Hematopoietic multipotent progenitor cell treated with erythropoietin and hydrocortisone succinate and interleukin-3 and kit ligand, for 6 days (in vitro differentiated cells): ENCODE measurements at places on chromosomes 2 and 18.
A peak's percentile ranks its signal among the peaks of the same experiment; 100 is the strongest.

- DNase-seq: no peak
These were observed 296.6 kb upstream of the CRIM1 start for GRCh38 chr2:36058953-36059352.

DNA sequence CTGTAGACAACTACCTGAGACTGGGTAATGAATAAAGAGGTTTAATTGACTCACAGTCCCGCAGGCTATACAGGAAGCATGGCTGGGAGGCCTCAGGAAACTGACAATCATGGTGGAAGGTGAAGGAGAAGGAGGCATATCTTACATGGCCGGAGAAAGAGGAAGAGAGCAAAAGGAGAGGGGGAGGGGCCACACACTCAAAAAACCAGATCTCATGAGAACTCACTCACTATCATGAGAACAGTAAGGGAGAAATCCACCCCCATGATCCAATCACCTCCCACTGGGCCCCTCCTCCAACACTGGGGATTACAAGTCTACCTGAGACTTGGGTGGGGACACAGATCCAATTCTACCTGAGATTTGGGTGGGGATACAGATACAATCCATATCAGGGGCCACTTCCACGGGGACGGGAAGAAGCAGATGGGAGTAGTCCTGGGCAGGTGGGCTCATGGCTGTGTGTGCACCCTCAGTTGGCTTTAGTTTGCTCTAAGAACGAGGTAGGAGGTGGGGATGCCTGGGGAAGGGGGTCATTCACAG, 9.9 kb downstream of the MAB21L4 start:
- DNase-seq: peak; percentile 33

DNA sequence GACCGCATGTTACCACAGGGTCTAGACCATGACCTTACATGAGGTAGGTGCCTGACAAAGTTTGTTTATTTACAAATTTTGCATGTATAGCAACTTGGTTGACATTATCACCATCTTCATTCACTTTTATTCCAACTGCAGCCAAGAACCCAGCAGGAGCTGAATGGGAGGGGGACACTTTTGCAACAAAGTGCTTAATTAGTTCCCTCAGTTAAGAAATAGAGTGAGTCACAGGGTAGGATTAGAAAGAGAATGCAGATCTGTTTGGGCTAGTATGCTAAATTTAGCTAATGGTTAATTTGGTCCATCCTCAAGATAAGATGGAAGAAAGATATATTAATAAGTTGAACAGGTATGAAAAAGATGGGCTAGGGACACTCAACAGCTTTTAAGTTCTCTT, 678.9 kb downstream of the ARHGAP15 start:
- DNase-seq: no peak

GRCh38 chr2:232973011-232973735, 39.9 kb downstream of the NGEF start:
- no peak for DNase-seq

DNA sequence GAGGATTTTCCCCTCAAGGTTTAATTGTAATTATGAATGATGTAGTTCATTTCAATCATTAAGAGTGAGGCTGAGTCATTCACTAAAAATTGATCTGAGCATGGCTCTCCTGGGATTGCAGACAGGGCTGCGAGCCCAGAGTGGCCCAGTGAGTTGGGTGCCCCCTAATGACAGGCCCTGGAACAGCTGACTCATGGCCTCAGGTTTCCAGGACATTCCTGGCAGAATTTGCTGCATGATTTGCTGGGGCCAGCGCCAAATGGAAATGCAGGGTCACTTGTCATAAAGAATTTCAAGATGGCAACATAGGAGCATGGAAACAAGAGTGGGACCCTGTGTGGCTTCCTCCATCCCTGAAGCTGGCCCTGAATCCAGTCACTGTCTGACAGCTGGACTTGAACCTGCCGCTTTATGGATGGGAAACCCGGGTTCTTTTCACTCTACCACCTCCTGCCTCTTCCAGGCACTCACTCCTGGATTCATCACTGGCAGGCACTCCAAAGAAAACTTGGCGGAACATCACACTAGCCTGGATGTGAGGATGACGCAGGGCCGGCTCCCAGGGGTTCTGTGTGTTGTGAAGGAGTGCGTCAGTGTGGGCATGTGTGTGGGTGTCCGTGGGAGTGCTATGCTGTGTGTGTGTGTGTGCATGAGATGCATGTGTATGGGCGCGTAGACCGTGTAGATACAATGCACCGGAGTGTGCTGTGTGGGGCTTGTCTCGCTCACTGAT, 15.2 kb downstream of the OTOF start:
- peak; percentile 47 for DNase-seq

GRCh38 chr2:105804266-105804665, 59.6 kb downstream of the NCK2 start:
- DNase-seq: no peak

GRCh38 chr18:74265546-74266098, 26.1 kb downstream of the CYB5A start:
- DNase-seq: no peak

- DNase-seq: no peak
These were observed 36.2 kb downstream of the ADNP2 start for GRCh38 chr18:80145196-80145804.

GRCh38 chr18:21194871-21195771, 46.9 kb upstream of the GREB1L start:
- peak; percentile 82 for DNase-seq

- no peak for DNase-seq
These were observed 1.6 kb downstream of the DNAH7 start for GRCh38 chr2:196067088-196067382.

DNA sequence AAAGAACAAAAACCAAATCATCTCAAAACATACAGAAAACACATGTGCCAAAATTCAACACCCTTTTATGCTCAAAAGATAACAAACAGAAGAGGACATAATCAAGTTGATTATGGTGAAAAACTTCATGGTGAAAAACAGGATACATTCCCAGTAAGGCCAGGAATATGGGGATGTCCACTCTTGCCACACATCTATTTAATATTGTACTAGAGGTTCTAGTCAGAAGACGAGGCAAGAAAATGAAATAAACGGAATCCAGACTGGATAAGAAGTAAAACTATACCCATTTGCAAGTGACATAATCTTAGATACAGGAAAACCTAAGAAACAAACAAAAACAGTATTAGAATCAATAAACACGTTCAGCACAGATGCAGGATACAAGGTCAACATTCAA, 40.8 kb downstream of the MAP3K2 start:
- no peak for DNase-seq

- DNase-seq: no peak
These were observed 119.4 kb downstream of the TMEM18 start for GRCh38 chr2:557635-558301.

- DNase-seq: no peak
These were observed 27.5 kb downstream of the MYO7B start for GRCh38 chr2:127562936-127563335.

GRCh38 chr2:74328074-74328473, 15.1 kb downstream of the SLC4A5 start:
- no peak for DNase-seq

DNA sequence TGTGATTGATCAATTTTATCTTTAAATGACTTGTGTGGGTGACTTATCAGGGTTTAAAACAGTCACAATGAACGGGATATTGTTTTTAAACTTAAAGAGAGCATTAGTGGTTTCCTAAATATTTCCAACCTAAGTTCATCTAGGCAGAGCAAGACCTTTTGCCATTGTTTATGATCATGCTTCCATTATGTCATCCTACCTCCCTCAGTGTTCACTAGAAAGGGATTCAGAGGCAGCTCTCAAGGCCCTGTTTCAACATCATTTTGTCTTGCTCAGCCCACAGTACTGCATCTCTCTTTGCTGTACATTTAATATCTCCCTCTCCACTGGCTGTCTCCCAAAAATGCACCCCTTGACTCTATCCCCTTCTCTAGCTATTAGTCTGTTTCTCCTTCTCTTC, 21.5 kb upstream of the PELI1 start:
- DNase-seq: no peak

DNA sequence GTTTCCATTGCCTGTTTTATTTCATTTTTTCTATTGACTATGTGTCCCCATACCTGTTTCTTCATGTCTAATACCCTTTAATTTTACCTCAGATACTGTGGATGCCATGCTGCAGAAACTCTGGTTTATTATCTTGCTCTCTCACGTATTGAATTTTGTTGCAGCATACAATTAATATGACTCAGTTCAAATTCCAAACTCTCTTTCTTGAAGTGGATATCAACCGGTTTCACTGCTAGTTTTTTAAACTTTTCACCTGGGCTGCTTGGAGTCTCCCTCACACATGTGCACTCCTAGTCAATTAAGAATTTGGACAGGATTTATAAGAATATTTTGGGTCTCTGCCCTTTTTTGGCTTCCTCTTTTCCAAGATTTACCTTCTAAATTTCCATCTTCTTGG, 70.6 kb upstream of the CAPN13 start:
- no peak for DNase-seq

DNA sequence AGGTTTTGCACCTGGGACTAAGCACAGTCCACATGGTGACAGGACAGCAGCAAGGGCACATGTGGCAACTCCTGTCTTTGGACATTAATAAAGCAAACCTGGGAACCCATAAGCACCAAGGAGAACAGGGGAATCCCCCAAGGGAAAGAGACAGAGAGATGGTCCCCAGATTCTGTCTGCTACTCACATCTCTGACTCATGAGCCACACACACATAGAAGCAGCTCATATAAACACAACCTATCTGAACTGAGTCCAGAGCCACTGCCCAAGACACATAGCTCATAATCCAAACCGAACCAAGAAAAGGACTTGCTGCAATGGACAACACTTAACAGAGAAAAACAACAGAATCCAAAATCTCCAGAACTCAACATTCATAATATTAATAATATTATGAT, 82.5 kb downstream of the OSBPL1A start:
- no peak for DNase-seq

DNA sequence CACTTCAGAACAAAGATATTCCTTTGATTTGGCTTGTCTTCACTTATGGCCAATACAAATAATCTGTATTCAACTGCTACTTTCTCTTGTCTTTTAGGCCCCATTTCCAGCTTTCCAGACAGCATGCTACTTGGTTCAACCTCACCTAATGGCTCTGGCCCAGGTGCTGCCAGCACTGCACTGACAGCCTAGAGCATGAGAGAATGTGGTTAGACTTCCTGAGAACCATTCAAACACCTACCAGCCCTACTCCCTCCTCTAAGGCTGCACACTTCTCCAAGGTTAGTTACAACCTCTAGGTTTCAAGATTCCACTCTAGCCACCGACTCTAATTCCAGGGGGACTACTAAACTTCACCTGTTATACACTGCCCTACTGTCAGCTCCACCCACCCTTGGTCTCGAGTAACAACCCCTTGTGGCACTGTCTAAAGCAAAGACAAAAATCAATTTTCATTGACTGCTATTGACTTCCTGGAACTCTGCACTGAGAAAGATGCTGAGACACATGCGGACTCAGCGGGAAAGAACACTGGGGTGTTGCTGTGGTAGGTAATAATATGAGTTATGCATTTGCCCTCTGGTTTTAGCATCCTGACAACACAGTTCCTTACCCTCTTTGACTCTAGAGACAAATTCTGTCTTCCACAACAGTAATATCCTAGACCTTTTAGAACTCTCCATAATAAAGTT, 38.2 kb downstream of the PLEKHM3 start:
- DNase-seq: no peak

DNA sequence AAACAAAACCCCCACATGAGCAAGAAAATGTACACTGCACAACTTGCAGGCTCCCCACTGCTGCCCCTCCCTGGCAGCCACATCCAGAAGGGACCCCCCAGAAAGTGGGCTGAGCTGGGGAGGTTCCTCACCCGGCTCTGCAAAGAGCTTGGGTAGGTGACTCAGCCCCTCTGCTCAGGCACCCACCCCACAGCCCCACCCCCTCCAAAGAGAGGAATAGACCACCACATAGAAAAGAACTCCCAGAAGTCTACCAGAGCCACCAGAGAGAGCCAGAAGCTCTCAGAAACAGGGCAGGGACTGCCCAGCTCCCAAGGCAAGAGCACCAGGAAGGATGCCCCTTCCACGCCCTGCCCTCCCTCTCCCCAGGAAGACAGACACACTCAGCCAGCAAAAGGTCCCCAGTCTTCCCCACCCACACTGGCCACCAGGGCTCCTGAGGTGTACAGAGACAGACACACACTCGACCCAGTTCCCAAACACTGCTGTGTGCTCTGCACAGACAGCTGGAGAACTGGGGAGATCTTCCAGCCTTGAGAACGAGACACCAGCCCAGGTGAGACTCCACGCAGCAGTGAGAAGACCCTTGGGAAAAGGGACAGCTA, 28.2 kb downstream of the BIN1 start:
- no peak for DNase-seq

- no peak for DNase-seq
These were observed 1.7 kb upstream of the MSGN1 start for GRCh38 chr2:17814601-17815000.

GRCh38 chr2:821546-821945, 129.1 kb upstream of the SNTG2 start:
- no peak for DNase-seq

- DNase-seq: peak; percentile 75
These were observed 121.0 kb upstream of the XPO1 start for GRCh38 chr2:61658841-61659780.

DNA sequence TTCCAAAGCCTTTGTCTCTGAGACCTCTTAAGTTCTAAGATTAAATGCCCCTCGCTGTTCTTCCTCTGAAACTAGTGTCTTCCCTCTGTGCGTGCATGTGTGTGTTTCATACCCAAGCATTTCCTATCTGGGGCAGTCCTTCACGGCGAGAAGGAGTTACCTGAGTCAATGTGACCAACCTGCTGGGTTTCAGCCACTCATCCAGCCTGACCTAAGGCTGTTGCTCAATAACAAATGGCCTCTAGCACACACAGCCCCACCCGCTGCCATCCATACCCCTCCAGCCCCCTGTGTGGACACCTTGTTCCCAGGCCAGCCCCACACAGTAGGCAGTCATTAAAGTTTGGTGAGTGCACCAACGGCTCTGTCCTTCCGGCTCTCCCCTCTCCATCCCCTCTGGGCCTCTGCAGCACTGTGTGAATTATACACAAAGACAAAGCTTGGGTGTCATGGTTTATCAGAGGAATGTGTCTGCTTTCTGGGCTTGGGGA, 53.8 kb upstream of the FOSL2 start:
- no peak for DNase-seq

DNA sequence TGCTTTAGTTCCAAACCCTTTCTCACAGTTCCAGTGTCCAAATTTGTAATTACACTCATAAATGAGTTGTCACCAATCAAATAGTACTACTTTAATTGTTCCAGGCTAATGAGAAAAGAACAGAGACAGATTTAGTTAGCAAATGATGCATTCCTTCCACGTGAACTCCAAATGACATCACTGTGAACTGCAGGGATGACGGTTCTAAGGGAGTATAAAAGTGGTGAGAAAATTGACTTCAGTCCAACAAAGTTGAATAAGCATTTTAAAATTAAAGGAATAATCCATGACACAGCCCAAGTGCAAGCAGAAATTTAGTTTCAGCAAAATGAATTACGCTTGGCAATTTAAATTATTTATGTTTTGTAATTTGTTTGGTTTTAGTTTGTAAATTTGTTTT, 102.0 kb upstream of the LRATD1 start:
- DNase-seq: no peak

GRCh38 chr2:237996021-237996593, 29.3 kb downstream of the UBE2F start:
- no peak for DNase-seq

- no peak for DNase-seq
These were observed 696.5 kb downstream of the NRXN1 start for GRCh38 chr2:50335433-50335832.

- no peak for DNase-seq
These were observed 10.0 kb upstream of the ADAM17 start for GRCh38 chr2:9565436-9566153.

- DNase-seq: no peak
These were observed 794.4 kb upstream of the ID2 start for GRCh38 chr2:7887441-7887840.

- no peak for DNase-seq
These were observed 51.0 kb upstream of the ZNF532 start for GRCh38 chr18:58813561-58814225.
